ENCODE measurements at places on chromosomes 1 and 21.

DNA sequence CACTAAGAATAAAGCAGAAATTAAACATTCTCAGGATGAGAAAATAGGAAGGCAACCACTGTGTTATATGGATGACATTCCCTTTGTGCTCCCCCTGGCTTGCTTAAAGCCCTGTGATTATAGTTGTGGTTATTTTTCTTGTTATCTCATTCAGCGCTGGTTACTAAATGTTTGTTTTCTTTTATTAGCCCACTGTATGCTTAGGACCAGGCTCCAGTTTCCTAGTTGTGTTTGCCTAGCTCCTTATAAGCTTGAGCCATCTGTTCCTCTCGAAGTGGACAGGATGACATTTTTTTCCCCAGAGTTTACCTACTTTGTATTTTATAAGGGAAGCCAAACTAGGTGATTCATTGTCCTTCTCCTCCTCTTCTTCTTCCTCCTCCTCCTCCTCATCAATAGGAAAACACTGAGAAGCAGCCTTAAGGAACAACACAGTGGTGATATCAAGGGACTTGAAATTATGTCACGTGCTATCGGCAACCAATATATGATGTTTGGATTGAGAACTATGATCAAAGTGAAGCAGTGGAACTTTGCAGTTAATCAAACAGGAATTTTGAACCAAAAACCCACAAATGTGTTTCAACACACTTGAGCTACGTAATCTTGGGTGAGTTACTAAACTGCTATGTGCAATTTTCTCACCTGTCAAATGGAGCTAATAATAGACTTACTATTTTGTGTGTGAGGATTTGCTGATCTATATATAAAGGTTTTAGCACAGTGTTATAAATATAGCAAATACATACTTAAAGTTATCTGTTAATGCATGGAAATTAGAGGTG, 35.1 kb upstream of the RGS7 start:
- no peak overlapping the region for H3K27ac ChIP-seq
- H3K27me3 ChIP-seq: no peaks in the 10 kb centered on the region
- H3K36me3 ChIP-seq: no peaks in the 10 kb centered on the region
- no peak for DNase-seq
- H3K4me1 ChIP-seq: no peaks in the 10 kb centered on the region

DNA sequence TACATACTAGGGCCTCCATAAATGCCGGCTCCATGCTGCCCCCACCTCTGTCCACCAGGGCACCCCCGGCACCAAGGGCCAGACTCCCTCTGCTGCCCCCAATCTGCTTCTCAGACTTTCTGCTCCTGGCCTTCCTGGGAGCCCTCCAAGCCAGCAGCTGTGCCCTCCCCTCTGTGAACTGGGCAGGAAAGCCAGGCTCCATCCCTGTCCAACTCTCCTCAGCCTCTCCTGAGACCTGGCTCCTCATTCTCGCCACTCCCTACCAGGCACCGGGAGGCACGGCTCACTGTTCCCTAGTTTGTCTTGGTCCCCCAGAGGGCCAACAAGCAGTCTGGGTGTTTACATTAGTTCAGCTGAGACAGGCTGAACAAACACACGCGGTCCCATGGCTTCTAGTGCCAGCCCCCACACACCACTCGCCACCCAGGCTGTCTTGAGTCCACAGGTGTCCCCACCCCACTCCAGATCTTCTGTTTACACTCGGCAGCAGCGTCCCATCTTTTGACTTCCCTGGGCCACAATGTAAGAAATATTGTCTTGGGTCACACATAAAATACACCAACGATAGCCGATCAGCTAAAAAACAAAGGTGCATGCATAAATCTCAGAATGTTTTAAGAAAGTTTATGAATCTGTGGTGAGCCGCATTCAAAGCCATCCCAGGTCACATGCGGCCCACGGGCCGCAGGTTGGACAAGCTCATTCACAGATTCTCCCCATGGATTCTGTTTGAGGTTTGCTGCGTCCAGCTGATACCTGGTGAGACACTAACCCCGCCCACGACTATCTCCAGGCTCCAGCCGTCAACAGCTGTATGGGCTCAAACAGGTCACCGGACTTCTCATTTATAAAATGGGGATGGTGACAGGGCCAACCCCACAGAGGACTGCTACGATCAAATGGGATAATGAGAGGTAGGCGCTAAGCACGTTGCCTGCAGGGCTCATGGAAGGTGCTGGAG, 29.5 kb upstream of the ECE1 start:
- peak; percentile 96 for DNase-seq
- no peaks in the 10 kb centered on the region for H3K27me3 ChIP-seq
- no peaks in the 10 kb centered on the region for H3K36me3 ChIP-seq
- H3K4me1 ChIP-seq: peaks cover 95% of the 10 kb centered on the region

DNA sequence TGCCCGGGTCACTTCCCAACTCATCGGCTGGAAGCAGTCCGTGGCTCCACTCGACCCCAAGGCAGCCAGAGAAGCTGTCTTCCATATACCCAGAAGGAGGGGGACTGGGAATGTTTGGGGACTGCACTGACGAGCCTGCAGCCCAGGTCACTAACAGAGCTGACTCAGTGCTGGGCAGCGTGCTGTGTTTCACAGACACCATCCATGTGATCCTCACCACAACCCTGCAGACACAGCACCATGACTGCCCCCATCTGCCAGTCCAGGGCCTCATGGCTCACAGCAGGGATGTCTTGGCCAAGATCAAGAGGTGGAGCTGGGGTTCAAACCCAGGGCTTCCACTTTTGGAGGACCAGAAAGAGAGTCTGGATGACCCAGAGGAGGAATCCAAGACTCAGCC, 67.9 kb downstream of the KLHDC7A start:
- no peaks in the 10 kb centered on the region for H3K27me3 ChIP-seq
- H3K27ac ChIP-seq: no peak overlapping the region
- no peak overlapping the region for H3K4me3 ChIP-seq
- H3K36me3 ChIP-seq: no peaks in the 10 kb centered on the region
- no peak for DNase-seq

DNA sequence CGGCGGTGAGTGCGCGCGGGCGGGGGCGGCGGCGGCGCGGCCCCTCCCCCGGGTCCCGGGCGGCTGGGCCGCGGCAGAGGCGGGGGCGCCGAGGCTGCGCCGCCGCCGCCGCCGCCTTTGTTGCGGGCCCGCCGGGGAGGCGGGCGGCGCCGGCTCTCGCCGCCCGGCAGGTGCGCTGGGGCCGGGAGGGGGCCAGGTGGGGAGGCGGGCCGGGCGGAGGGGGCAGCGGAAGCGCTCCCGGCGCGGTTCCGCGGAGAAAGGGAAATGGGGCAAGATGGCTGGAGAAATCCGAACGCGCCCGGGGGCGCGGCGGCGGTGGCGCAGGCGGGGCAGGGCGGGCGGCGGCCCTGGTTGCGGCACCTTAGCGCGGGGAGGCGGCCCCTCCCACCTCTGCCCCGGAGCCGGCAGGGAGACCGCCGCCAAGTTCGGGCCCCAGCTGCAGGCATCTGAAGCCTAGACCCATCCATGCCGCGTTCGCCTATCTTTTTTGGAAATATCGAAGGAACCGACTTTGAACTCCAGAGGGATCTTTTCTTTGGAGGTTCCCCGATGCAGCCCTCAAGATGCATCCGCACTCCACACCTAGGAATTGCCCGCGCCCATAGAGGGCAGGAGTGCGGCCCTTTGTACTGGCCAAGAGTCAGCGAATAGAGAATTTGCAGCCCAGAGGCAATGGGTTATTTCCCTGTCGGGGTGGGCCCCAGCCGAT, 479 bp downstream of the POGK start:
- peaks cover 23% of the 10 kb centered on the region for H3K36me3 ChIP-seq
- peak overlapping the region; percentile 63 for H3K4me3 ChIP-seq
- peak; percentile 74 for DNase-seq
- no peaks in the 10 kb centered on the region for H3K27me3 ChIP-seq

GRCh38 chr1:229751610-229752009, 125.6 kb downstream of the URB2 start:
- H3K4me1 ChIP-seq: no peaks in the 10 kb centered on the region
- H3K27me3 ChIP-seq: no peaks in the 10 kb centered on the region
- DNase-seq: no peak
- H3K4me3 ChIP-seq: no peak overlapping the region
- H3K36me3 ChIP-seq: no peaks in the 10 kb centered on the region

GRCh38 chr1:63593303-63593885, at the start of gene PGM1:
TSS of gene PGM1 (plus strand) at chr1:63593411. CDS start at chr1:63593489, 78 bp downstream.
- DNase-seq: peak; percentile 76
- peak within 1 kb of the TSS; percentile 92 for H3K27ac ChIP-seq
- peak within 1 kb of the TSS; percentile 90 for H3K4me3 ChIP-seq

GRCh38 chr1:72636631-72637030, 354.3 kb upstream of the NEGR1 start:
- H3K36me3 ChIP-seq: no peaks in the 10 kb centered on the region
- no peak for DNase-seq
- H3K4me3 ChIP-seq: no peak overlapping the region
- H3K4me1 ChIP-seq: no peaks in the 10 kb centered on the region
- no peak overlapping the region for H3K27ac ChIP-seq
- no peaks in the 10 kb centered on the region for H3K27me3 ChIP-seq

GRCh38 chr1:8456308-8456912, 138.5 kb downstream of the SLC45A1 start:
- no peaks in the 10 kb centered on the region for H3K4me1 ChIP-seq
- no peak for DNase-seq
- no peak overlapping the region for H3K4me3 ChIP-seq
- no peaks in the 10 kb centered on the region for H3K36me3 ChIP-seq
- peak overlapping the region; percentile 39 for H3K27ac ChIP-seq
- H3K27me3 ChIP-seq: no peaks in the 10 kb centered on the region

GRCh38 chr21:33055991-33056390, 13.9 kb upstream of the OLIG1 start:
- no peak overlapping the region for H3K4me3 ChIP-seq
- H3K4me1 ChIP-seq: no peaks in the 10 kb centered on the region
- peaks cover 31% of the 10 kb centered on the region for H3K27me3 ChIP-seq
- no peak overlapping the region for H3K27ac ChIP-seq

DNA sequence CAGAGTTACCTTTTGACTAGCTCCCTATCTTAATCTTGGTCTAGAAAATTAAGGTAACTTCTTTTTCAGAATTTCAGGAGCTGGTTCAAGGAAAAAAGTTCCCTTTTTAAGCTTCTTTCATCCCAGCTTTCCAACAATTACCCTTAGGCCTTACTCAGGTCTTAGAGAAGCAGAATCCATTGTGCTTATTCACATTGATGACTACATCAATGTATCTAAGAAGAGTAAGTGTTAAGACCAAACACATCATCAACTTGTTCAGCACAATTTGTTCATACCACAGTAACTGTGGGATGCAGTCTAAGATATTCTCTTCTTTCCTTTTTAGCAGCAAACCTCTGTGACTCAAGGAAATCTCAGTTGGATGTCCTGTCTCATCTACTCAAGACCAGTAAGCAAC, 4.1 kb downstream of the MRPL9 start:
- H3K27ac ChIP-seq: no peak overlapping the region
- H3K27me3 ChIP-seq: no peaks in the 10 kb centered on the region
- peaks cover 14% of the 10 kb centered on the region for H3K36me3 ChIP-seq
- peaks cover 5% of the 10 kb centered on the region for H3K4me1 ChIP-seq
- DNase-seq: no peak

DNA sequence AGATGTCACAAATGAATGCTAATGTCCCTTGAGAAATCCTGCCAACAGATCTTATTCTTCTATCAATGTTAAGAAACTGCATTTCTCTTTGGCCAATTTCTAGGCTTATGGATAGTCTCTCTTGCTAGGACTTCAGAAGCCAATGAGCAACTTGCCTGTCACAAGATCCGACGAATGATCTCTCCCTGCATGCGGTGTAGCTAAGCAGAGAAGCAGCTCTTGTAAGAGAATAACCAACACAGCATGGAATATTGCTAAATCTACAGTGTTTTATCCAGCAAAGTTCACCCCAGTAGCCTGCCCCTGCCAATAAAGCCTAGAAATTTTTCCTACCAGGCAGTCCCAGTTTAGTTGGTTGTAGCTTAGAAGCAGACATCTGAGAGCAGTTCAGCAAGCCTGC, 2.1 kb upstream of the SLC44A5 start:
- no peak overlapping the region for H3K27ac ChIP-seq
- H3K27me3 ChIP-seq: no peaks in the 10 kb centered on the region
- DNase-seq: no peak
- peaks cover 28% of the 10 kb centered on the region for H3K4me1 ChIP-seq
- H3K36me3 ChIP-seq: no peaks in the 10 kb centered on the region
- no peak overlapping the region for H3K4me3 ChIP-seq

- no peaks in the 10 kb centered on the region for H3K4me1 ChIP-seq
- no peak overlapping the region for H3K4me3 ChIP-seq
- H3K36me3 ChIP-seq: no peaks in the 10 kb centered on the region
- no peaks in the 10 kb centered on the region for H3K27me3 ChIP-seq
- no peak overlapping the region for H3K27ac ChIP-seq
- no peak for DNase-seq
Measured at GRCh38 chr1:163706915-163707314, 385.2 kb downstream of the NUF2 start.

DNA sequence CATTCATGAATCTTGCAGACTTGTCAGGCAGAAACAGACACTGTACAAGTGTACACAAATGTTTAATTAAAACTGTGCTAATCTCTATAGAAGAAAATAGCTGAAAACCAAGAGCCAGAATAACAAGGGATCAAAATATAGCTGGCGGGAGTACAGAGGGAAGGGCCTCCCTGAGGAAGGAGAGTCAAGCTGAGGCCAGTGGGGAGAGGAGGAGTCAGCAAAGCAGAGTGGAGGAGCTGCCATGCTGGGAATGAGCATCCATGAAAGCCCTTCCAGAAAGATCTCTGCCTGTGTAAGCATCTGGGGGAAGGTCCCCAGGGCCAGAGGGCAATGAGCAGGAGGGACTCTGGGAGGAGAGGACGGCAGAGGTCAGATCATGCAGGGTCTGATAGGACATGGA, 15.1 kb downstream of the SLAMF8 start:
- H3K36me3 ChIP-seq: peaks cover 15% of the 10 kb centered on the region
- DNase-seq: no peak
- H3K4me3 ChIP-seq: no peak overlapping the region
- no peak overlapping the region for H3K27ac ChIP-seq
- no peaks in the 10 kb centered on the region for H3K4me1 ChIP-seq

DNA sequence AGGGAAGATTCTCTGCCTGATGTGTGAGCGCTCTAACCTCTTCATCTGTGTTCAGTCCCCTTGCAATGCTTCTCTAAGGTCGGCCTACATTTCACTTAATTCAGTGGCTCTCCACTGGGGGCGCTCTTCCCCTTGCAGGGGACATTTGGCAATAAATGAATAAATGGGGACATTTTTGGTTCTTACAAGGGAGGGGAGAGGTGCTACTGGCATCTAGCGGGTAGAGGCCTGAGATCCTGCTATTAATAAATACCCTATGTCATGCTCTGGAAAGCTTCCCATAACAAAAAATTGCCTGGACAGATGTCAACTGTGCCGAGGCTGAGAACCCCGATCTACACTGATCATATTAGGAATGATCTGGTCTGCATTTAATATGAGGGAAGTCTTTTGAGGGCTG, 25.9 kb upstream of the DNAJC11 start:
- peak; percentile 74 for DNase-seq
- H3K36me3 ChIP-seq: no peaks in the 10 kb centered on the region
- H3K27ac ChIP-seq: no peak overlapping the region
- no peaks in the 10 kb centered on the region for H3K27me3 ChIP-seq
- H3K4me1 ChIP-seq: no peaks in the 10 kb centered on the region
- no peak overlapping the region for H3K4me3 ChIP-seq

DNA sequence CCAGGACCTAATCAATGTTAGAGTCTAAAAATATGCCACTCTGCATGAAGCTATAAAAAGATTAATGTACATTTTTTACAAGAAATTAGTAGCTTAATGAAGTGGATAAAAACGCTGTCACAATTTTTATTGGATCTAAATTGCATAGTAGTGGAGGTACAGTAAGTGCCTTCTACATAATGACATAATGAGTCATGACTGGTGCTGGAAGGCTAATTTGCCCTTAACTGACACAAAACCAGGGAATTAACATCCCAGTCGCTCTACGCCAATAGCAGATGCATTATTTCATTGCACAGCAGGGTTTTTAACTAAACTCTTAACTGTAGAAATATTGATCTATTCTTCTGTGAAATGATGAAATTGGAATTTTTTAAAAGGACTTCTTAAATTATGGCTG, 33.3 kb downstream of the RRAGC start:
- DNase-seq: no peak
- H3K27ac ChIP-seq: no peak overlapping the region
- no peaks in the 10 kb centered on the region for H3K27me3 ChIP-seq
- H3K4me1 ChIP-seq: no peaks in the 10 kb centered on the region
